Ammon's horn (tissue), 1 donor: ENCODE measurements at places on chromosomes 13 and 19.
A peak's percentile ranks its signal among the peaks of the same experiment; 100 is the strongest.

- no peak for DNase-seq
Measured at GRCh38 chr19:49475995-49476880, 2.2 kb downstream of the FLT3LG start.

- DNase-seq: no peak
Measured at GRCh38 chr19:13054626-13055212, 47.9 kb downstream of the LYL1 start.

DNA sequence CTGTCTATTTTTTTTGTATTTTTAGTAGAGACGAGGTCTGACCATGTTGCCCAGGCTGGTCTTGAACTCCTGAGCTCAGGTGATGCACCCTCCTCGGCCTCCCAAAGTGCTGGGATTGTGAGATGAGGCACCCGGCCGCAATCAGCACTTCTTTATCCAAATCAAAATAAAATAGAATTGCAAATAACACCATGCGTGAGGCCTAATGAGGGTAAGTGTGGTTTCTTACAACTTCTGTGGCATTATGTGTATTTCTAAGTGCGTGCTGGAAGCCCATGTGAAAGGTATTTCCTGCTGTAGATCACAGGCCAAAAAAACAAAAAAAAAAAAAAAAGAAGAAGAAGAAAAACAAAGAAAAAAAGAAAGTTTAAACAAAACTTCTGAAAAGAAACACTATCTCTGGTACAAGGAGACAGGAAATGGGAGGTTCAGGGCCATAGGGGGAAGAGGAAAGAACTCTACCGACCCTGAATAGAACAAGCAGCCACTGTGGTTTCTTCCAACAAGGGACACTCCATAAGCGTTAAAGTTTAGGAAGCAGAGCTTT lies 3.0 kb upstream of the GRAMD1A start:
- DNase-seq: no peak

DNA sequence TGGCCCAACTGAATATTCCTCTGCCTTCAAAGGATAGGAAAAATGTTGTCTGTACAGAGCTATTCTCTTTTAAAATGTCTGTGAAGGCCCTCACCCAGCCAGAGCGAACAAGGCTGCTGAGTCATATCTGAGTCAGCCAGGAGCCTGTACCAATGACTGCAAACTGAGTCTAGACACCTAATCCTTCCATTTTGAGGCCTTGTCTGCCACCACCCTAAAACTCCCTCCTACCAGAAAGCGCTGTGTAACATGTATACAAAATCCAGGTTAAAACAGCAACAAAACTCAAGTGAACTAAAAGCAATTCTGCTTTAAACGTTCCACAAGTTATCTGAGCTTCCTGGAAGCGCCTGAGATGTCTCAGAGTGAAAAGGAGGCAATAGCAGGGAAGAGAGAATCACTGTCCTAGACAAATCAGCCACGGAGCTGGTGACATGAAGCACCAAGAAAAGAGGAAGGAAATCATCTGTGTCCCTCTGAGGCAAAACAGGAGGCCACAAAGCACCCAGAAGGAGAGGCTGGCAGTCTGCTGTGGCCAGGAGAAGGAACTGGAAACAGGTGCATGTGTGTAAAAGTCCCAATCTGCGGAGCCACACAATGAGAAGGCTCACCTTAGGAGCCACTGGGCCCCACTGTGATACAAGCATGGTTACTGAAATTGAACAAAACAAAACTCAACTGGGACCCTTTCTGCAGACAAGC lies 10.2 kb downstream of the DHRS12 start:
- peak; percentile 72 for DNase-seq

- DNase-seq: no peak
Measured at GRCh38 chr19:51593138-51593890, 22.2 kb downstream of the ZNF175 start.

- no peak for DNase-seq
Measured at GRCh38 chr13:88339271-88339741, 668.1 kb downstream of the SLITRK5 start.

DNA sequence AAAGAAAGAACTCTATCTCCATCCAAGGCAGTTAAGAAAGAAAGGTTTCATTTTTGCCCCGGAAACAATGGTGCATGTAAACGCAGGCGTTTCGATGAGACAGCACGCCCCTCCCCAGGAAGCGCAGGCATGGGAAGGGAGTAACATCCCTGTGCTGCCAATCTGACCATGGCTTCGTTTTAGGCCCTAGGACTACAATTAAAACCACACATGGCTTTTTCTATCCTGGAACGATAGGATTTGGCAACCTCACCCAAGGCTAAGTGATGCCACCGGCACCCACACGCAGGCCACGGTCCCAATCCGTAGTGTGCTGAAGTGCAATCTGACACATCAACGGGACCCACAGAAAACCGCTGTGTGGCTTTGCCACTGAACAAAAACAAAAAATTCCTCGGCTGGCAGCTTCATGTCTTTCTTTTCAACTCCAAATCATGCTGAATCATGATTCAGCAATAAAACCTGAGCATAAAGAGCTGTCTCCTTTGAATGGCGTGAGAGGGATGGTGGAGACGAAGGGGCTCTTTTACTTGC lies 24.2 kb downstream of the RANBP3 start:
- no peak for DNase-seq

- peak; percentile 72 for DNase-seq
Measured at GRCh38 chr19:1864480-1865171, 1.2 kb upstream of the KLF16 start.
